ENCODE measurements at places on chromosomes 7 and 10.

- no peak for DNase-seq
Observed at GRCh38 chr10:121216295-121216694, 365.1 kb downstream of the WDR11 start.

DNA sequence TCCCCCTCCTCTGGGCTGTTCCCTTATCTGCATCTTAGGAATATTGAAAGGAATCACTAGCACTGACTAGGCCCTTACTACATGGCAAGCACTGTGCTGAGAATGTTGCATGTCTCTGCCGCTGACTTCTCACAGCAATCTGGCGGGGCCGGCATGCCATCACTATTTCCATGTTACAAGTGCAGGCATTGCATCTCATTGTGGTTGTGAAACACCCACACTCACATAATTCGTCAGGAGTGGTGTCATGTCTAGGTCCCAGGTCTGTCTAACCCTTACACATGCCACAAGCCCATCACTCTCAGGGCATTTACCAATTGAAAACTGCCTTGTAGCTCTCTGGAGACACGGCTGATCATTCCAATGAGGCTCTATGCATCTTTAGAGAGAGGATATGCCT is 8.5 kb upstream of the IL2RA start:
- DNase-seq = no peak

GRCh38 chr10:63919575-63920279 is 398.5 kb downstream of the REEP3 start:
- DNase-seq = peak; percentile 41

DNA sequence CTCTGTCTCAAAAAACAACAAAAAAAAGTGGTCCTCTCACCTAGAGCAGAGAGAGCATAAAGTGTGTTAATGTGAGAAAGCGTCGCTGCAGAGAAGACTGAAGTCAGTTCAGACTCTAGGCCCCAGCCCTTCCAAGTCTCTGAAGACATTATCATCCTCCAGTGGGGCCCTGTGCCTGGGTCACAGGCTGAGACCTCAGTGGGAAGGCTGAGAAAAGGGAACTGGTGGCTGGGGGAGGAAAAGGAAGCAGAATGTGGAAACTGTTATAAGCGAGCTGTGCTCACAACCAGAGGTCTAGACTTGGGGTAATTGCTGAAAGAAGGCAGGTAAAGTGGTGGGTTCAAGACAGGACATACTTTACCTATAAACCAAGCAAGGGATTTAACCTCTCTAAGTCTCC is 4.9 kb upstream of the RRP12 start:
- peak; percentile 97 for DNase-seq

GRCh38 chr10:21047511-21047910 is 150.4 kb upstream of the NEBL start:
- DNase-seq = no peak

DNA sequence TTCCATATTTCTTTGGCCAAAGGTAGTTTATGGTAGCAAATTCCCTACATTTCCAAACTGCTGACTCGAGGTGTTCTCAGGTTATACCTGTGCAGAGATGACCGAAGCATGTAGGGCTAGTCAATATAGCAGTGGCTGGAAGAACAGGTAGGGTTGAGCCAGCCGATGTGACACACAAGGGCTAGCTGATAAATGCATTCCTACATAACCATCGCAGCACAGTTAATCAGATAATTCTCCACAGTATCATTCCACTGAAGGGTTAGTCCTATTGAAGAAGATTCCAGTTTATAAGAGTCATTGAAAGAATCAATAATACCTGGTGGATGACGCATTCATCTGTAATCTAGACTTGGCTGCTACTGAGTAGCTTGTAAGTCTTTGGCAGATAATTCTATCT is 220.0 kb downstream of the KIF20B start:
- no peak for DNase-seq

- DNase-seq = no peak
Observed at GRCh38 chr7:130092598-130092997, 22.3 kb downstream of the KLHDC10 start.

DNA sequence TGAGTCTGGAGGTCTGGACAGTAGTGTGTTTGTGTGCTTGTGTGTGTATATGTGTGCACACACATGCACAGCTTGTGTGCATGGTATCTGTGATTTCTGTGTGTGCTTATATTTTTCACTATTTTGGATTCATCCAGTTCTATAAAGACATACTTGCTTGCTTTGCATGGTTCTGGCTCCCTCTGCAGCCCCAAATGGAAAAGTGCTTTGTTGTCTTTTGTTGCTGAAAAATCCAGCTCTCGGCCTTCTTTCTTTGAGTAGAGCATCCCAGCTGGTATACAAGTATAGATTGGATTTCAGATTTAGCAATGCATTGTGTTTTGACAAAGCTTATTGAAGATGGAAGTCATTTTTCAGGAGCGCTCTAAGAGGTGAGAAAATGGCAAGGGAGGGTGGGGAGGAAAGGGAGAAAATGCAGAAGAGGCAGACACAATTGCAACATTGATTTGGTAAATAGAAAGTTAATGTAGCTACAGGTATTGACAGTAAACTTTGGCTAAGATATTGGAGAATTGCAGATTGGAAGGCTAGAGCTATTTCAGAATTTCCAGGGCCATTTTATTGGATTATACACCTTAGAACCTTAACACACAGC is 333.9 kb downstream of the AUTS2 start:
- DNase-seq = no peak

DNA sequence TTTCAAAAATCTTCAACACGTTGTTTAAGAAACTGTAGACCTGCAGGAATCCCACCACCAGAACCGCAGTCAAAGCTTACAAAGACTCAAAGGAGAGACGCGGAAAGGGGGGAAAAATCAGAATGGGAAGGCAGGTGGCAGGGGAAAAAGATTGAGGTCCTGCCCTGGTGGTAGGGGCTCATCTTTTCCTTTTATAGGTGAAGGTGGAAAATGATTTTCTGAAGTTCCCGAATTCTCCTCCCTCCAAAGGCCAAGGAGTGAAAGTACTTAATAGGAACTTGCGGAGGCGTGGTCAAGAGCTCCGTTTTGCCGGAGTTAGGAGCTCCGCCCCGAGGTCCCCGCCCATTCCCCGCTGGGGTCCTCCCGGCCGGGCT is 724 bp downstream of the BBIP1 start:
- peak; percentile 97 for DNase-seq

- no peak for DNase-seq
Observed at GRCh38 chr7:105127179-105127578, 113.2 kb downstream of the KMT2E start.

DNA sequence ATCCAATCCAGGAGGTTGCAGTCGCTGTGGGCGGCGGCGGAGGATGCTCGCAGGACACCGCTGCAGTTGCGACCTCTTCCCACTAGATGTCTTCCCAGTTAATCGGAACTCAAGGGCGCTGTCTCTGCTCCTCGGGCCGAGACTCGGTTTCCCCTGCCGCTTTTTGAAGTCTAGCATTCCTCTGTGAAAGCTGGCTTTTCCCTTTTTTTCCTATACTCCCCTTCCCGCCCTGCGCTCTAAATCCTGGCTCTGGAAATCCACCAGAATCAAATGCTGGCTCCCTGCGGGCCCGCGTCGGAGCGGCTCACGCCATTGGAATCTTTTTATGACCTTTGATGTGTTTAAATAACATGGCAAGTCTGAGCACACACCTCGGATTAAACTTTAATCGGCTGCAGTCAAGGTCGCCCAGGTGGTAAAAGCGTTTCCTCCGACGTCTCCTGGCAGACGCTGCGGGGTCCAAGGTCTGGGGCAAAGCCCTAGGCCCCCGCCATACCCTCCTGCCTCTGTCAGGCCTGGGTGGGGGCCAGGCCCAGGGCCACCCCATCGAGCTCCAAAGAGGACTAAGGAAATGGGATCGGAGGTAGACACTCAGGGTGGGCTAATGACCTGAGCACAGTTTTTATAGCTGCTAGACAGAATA is 10.7 kb upstream of the HOXA13 start:
- DNase-seq = peak; percentile 74

GRCh38 chr7:38327637-38328036 is 54.2 kb upstream of the TARP start:
- no peak for DNase-seq

GRCh38 chr10:117900280-117900679 is 146.5 kb downstream of the RAB11FIP2 start:
- no peak for DNase-seq

DNA sequence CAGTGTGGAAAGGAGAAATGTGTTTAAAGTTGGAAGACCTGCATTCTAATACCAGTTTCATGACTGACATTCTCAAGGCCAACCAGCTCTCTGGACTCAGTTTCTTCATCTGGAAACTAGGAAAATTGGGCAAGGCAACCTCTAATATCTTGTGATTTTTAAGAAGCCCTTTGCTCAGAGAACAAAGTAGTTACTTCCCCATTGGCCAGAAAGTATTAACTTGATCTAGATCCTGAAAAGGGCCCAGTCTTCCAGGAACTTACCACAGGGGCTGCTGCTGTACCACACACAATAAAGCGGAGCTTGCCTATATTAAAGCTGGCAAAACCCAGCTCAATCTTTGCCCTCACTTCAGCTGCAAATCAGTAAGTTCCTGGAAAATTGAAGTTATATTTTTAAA is 155.6 kb upstream of the ADO start:
- DNase-seq = peak; percentile 28

- DNase-seq = no peak
Observed at GRCh38 chr10:85492684-85493083, 873.9 kb downstream of the GRID1 start.

DNA sequence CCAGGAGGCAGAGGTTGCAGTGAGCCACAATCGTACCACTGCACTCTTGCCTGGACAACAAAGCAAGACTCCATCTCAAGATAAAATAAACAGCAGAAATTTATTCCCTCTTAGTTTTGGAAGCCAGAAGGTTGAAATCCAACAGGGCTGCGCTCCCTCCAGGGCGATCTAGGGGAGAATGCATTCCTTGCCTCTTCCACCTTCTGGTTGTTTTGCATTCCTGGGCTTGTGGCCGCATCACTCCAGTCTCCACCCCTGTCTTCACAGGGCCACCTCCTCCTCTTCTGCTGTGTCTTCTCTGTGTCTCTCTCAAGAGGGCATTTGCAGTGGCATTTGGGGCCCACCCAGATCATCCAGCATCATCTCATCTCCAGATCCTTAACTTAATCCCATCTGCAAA is 36.2 kb downstream of the LIMK1 start:
- DNase-seq = no peak
